Activated T-helper 9 cell treated with anti-CD3 and anti-CD28 coated beads, Interleukin-2, amount 50 U/mL, for 16 hours (primary cell): ENCODE measurements at places on chromosomes 3 and 15.
A peak's percentile ranks its signal among the peaks of the same experiment; 100 is the strongest.

- DNase-seq = no peak
These were observed 130.6 kb upstream of the SEMA6D start for GRCh38 chr15:47586653-47587224.

DNA sequence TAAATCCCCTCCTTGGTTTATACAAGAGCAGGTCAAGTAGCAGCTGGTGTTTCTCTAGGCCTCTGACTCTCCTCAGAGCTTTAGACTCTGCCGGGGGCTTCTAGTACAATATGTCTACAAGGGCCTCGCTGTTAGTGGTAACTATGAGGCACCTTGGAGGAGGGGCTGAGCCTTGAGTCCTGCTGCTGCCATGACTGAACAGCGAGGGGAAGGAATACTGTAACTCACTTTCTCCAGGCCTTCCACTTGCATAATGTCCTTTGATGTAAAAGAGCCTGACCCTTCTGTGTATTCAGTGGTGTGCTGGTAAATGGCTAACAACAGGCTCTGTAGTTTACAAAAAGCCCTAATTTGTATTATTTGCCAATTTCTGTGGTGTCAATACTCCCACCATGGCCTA is 27.8 kb downstream of the DRD3 start:
- DNase-seq = no peak

DNA sequence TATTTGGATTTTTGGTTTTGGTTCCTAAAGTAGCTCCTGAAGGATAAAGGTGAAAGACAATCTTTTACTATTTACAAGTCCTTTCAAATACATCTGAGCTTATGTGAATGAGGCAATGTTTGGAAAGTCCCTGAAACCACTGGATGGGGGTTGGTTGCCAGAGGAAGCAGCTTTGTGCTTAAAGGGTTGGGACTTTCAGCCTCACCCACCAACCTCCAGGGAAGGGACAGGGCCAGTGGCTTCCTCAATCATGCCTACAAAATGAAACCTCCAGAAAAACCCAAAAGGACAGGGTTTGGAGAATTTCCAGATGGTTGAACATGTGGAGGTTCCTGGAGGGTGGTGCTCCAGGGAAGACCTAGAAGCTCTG is 20.9 kb upstream of the ABHD17C start:
- DNase-seq = no peak

GRCh38 chr15:52005748-52006701 is 13.0 kb upstream of the MAPK6 start:
- no peak for DNase-seq

- no peak for DNase-seq
These were observed 64.7 kb upstream of the IL12A start for GRCh38 chr3:159923956-159924355.

GRCh38 chr15:87860743-87861142 is 395.8 kb downstream of the NTRK3 start:
- DNase-seq = no peak

- DNase-seq = no peak
These were observed 30.2 kb upstream of the ZNF609 start for GRCh38 chr15:64430000-64430735.

DNA sequence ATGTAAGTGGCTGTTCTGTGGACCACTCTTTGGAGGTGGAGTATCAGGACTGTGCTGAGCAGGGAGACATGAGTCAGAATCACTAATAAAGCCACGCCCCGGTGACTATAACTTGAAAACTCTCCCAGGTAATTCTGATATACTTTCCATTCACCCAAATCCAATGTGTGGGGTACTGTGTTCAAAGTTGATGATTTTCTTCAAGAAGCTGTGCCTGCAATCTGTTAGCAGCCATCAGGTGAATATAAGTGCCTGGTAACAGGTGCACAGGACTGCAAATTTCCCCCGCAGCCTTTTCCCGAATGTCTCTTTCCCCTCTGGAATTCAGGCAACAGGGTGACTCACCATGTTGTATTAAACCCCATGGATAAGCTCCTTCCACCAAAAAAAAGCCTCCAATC is 17.0 kb downstream of the MAGI1 start:
- no peak for DNase-seq

GRCh38 chr3:101890716-101891115 is 41.4 kb downstream of the NFKBIZ start:
- DNase-seq = no peak

GRCh38 chr3:194089357-194090177 is 46.4 kb upstream of the HES1 start:
- peak; percentile 27 for DNase-seq

DNA sequence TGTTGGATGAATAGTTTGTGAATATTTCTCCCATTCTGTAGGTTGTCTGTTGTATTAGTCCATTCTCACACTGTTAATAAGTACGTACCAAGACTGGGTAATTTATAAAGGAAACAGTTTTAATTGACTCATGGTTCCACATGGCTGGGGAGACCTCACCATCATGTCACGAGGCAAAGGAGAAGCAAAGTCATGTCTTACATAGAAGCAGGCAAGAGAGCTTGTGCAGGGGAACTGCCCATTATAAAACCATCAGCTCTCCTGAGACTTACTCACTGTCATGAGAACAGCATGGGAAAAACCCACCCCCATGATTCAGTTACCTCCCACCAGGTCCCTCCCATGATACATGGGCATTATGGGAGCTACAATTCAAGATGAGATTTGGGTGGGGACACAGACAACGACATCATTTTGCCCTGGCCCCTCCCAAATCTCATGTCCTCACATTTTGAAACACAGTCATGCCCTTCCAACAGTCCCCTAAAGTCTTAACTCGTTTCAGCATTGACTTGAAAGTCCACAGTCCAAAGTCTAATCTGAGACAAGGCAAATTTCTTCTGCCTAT is 133.2 kb downstream of the LMLN start:
- no peak for DNase-seq

DNA sequence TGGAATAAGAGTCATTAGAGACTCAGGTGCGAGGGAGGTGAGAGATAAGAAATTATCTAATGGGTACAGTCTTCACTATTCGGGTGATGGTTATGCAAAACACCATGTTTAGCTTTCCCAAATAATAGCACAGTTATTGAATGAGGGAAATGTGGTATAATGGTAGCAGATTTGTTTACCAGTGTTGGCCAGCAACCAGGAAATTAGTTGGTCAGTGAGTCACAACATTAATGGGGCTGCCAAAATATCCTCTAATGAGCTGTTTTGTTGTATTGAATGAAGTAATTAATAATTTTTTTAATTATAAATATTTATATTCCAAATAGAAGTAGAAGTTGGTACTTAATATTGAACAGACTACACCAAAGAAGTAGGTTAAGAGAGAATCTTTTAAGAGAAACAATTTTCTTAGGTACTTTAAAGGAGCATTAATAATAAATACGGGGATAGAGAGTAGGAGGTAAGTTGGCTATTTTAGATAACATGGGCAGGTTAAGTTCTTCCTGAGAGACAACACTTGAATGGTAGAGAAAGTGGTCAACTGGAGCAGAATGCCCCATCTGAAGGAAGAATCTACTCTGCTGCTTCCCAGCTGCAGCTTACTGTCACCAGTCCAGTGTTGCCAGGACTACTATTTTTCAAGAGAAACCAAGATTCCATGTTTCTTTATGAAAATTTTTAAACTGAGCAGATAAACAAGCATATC is 218.8 kb downstream of the UBE2E2 start:
- DNase-seq = no peak

DNA sequence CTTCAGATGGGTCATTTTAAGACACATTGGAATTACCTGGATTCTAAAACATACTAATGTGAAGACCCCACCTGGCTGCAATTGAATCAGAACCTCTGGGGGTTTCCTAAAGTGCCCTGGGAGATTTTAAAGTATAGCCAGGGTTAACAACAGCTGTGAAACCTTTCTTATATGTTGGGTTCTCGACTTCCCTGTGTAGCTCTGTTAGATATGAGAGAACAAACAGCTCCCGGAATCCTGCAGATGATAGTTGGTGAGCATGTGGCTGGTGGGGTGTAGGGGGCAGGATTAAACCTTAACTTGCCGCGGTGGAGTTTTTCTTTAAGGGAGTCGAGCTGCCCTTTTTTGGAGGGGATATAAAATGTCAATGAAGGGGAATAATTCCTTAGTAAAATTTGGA is 12.1 kb downstream of the PLCL2 start:
- DNase-seq = no peak

- no peak for DNase-seq
These were observed 62.7 kb downstream of the SLMAP start for GRCh38 chr3:57818772-57819171.

DNA sequence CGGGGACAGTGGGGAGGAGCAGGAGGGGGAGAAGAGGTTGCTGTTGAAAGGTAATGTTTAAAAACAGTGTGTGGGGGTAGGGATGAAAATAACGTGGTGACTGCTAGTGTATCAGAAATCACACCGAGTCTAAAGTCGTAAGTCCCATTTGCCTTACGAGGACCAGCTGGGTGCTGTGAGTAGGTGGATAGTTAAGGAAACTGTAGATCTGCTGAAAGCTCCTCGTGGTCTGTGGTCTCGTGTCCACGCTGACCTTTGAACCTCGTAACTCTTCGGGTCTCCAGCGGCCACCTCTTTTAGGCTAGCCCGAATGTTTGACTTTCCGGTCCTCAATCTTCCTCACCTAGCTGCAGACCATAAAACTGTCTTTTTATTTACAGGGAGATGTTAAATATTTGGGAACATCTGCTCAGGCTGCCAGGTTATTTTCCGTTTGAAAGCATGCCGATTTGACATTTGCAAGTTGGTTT is 29.3 kb upstream of the ST3GAL6 start:
- no peak for DNase-seq

- no peak for DNase-seq
These were observed 36.9 kb downstream of the SUCLG2 start for GRCh38 chr3:67617518-67617917.

- DNase-seq = peak; percentile 31
These were observed 9.9 kb upstream of the LEKR1 start for GRCh38 chr3:156816091-156816793.

DNA sequence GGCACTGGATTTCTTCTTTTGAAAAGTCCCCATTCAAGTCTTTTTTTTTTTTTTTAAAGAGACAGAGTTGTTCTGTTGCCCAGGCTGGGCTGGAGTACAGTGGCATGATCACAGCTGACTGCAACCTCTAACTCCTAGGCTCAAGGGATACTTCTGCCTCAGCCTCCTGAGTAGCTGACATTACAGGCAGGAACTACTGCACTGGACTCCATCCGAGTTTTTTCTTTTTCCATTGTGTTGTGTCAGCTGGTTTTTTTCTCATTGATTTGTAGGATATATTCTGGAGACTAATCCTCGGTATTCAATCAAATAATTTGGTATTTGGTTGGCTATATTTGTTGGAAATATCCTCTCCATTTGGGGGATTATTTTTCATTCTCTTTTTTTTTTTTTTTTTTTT is 11.8 kb downstream of the POLR2M start:
- DNase-seq = no peak

GRCh38 chr15:72285402-72285801 is 13.0 kb upstream of the PARP6 start:
- no peak for DNase-seq

DNA sequence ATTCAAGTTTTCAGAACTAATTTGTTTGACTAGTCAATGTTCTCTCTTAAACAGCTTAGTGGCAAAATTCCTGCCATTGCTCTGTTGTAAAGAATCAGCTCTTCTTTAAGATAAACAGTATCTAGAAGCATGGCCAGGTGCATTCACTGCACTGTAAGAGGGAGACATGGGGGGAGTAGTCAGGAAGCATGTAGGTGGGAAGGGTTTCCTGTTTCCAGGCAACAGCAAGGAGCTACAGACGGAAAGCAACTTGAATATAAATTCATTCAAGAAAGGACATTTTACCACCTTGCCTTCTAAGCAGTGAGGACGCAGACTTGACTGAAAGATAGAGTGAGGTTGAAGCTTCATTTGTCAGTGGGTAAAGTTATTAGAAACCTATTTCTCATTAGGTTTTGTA is 55.3 kb downstream of the BBX start:
- no peak for DNase-seq

- DNase-seq = no peak
These were observed 80.2 kb downstream of the FMN1 start for GRCh38 chr15:33114374-33114717.

DNA sequence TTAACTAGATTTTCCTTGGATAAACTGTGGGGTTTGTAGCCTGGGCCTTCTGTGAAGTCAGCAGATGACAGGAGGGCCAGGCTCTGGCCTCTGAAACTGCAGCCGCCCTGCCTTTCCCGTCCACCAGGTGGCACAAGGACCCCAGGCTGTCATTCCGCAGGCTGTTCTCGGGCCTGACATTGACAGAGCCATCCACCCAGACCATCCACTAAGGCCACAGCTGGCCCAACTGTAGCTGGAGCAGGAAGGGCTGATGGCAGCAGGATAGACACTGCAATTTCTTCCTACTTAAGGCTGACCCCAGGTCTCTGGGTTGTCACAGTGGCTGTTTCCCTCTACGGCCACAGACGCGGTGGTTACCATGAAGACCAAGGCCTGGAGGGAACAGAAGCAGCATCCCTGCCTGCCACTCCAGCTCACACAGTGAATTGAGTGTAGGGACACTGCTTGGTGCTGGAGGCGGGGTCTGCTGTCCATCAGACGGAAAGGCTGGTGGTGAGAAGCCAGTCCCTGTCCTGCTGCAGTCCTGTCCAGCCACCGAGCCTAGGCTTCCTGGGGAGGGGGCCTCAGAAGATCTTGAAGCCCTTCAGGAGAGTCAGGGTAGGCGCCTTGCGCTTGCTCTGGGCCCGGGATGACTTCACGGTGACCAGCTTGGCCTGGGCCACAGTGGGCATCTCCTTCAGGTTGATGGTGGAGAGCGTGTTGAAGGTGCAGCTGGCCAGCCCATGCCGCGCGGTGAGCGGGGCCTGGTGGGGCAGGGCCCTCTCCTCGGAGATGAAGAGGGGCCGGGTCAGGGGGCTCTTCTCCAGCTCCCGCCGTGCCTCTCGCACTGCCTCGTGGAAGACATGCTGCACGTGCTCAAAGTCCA is 9.4 kb downstream of the SLC51B start:
- peak; percentile 14 for DNase-seq

- no peak for DNase-seq
These were observed 28.9 kb upstream of the OSTN start for GRCh38 chr3:191170097-191170496.

DNA sequence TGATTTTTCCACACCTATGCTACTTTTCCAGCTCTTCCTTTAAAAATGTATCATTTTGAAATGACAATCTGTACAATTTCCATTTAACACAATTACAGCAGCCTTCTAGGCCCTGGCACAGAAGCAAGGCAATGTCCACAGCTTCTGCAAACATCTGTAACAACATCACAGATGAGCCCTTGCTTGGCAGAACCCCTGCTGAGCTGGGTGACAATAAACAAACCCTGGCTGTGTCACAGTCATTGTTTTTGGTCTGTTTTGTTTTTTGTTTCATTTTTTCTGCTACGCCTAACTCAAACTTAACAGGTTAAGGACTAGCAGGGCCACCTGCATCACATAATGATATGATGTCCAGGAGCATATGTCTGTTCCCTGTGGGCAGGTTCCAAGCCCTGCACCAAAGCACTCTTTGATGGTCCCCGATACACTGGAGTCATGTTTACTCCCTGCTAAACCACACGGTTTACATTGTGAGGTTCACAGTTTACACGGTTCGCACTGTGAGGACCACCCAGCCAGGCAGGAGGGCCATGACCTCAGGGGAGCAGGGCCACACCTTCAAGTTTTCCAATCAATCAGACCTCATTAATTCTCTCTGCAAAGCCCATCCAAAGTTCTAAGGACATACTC is 186.8 kb upstream of the CHRNA7 start:
- DNase-seq = no peak

GRCh38 chr3:170438836-170439235 is 20.2 kb downstream of the CLDN11 start:
- no peak for DNase-seq

GRCh38 chr15:54011656-54012055 is 33.4 kb downstream of the UNC13C start:
- no peak for DNase-seq

- DNase-seq = no peak
These were observed 16.9 kb downstream of the FAM98B start for GRCh38 chr15:38470816-38471215.
